ENCODE measurements at places on chromosomes 2 and 18.

DNA sequence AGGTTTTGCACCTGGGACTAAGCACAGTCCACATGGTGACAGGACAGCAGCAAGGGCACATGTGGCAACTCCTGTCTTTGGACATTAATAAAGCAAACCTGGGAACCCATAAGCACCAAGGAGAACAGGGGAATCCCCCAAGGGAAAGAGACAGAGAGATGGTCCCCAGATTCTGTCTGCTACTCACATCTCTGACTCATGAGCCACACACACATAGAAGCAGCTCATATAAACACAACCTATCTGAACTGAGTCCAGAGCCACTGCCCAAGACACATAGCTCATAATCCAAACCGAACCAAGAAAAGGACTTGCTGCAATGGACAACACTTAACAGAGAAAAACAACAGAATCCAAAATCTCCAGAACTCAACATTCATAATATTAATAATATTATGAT is 82.5 kb downstream of the OSBPL1A start:
- DNase-seq, result no peak

- no peak for DNase-seq
These were observed 180.1 kb upstream of the APCDD1 start for GRCh38 chr18:10274301-10274700.

GRCh38 chr2:150880986-150881385 is 380.7 kb downstream of the RBM43 start:
- no peak for DNase-seq

DNA sequence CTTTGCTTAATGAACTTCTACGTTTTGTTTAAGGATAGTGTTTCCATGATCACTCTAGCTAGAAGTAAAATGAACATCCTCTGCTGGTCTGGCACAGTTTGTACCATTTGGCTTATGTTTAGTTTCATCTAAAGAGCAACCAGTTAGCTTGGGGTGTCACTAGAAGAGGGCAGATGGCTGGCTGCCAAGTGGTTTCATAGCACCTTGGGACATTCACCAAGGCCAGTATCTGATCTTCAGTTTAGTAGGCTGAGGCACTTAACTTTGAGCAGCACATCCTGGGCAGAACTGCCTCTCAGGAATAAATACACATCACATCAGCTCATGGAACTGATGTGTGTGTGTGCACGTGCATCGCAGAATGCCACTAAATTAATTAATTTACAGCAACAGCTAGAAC is 68.4 kb downstream of the NXPH2 start:
- no peak for DNase-seq

DNA sequence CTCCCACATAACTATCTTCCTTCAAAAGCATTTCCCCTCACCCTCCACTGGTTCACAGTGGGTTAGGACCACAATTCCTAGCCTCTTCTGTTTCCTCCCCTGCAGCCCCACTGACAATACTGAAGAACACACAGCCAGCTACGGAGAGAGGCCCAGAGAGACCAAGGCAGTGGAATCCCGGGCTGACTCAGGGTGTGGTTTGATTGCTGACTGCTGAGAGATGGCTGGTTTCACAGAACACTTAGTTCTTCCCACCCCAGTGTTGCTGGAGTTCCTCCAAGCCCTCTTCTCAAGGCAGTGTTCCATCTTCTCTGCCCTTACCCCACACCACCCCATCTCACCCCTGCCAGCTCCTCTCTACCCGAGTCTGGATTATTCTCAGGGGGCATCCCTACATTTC is 43.3 kb upstream of the ZFP36L2 start:
- DNase-seq, result no peak

GRCh38 chr2:52874466-52875106 is 893.0 kb upstream of the CHAC2 start:
- DNase-seq, result no peak

GRCh38 chr2:199468561-199469513 is 11.1 kb upstream of the SATB2 start:
- DNase-seq, result no peak

DNA sequence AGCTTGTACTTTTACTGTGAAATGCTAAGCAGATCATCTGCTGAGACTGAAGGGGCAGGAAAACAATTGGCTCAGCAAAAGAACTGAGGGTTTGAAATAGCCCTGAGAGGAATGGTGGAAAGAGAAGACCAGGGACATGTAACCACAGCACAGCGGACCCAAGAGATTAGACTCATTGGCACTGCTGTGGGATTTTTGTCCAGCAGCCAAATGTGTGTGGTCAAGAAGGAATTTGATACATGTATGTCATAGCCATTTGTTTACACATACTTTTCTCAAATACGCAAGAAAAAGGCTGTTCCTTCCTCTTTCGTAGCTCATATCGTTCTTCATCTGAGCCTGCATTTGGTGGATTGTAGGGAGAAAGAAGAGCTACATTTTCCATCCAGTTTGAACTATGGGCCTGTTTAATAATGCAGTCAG is 73.8 kb downstream of the TRABD2A start:
- DNase-seq, result no peak

DNA sequence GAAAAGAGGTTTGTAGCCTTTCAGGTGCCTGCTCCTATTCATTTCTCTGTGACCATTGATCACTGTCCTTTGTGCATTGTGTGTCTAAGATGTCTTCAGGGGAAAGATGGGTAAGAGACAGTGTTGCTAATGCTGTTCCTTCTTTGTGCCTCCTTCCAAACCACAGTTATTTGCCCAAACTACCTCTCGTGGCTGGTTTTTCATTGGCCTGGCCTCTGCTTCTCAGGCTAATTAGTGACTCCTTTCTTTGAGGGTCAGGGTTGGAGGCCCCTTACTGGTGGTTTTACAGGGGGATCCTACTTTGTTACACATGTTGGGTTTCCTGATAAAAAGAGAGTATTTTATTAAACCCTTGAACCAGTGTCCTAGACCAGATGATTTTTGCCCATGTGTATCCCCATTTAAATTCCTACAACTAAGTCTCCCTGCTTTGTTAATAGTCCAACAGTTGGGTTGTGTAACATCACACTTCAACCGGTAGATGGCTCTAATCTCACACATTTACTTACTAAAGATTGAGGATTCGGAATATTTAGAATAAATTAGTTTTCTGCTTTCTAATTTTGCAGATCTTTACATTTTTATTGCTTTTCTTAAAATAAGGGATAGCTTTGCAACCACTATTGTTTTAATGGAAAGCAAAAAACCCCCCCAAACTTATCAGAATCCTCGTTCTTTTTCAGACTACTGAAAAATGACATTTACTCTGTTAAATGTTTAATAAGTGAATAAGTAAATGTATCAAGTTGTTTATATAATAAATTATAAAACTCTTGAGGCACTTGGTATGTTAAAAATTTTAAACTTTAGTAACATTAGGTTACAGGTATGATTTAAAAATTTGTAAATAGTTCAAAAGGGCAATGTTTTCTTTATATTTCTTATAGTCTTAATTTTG is 2.4 kb downstream of the MARS2 start:
- DNase-seq, result no peak

DNA sequence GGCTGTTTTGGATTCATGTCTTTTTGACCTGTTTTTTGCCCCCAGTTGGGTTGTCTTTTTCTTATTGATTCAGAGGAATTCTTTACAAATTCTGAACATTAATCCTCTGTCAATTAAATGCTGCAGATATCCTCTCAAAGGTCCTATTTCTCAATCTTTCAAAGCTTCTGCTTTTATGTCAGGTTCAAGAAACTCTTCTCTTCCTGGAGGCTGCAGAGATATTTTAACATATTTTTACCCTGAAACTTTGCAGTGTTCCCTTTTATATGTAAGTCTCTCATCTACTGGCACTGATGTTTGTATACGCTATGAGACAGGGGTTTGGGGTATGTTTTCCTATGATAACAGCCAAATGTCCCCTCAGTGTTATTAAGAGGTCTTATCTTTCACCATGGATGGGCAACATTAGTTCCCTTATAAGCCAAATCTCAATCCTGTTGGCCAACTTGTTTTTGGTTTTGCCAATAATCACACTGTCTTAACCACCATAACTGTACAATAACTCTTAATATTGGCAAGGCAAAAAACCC is 159.3 kb downstream of the HDAC4 start:
- DNase-seq, result no peak

- DNase-seq, result no peak
These were observed 112.9 kb upstream of the ATP8B1 start for GRCh38 chr18:57915865-57916582.

DNA sequence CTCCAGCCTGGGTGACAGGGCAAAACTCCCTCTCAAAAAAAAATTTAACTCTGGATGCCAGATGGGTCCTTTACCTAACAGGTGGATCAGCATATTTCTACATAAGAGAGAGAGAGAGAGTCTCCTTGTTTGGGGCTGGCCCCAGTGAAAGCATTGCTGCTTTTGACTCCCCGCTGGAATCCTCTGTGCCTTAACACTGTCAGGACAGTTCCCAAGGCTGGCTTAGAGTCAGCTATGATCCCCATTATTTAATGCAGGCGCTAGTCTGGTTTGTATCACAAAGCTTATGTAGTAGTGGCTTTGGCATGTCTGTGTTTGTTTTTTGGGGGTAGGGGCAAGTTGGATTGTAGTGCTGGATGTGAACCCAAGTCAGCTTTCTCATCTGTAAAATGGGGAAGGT is 9.4 kb downstream of the INPP4A start:
- no peak for DNase-seq

Data from stimulated activated CD4-positive, alpha-beta T cell treated with anti-CD3 and anti-CD28 coated beads, TNF-alpha, amount 100 ng/mL, for 1 hour (primary cell).